Suppressor macrophage treated with lipopolysaccharide for 4 hours (primary cell): ENCODE measurements at places on chromosomes 13 and 19.

- DNase-seq: no peak
These were observed 25.4 kb upstream of the SEMA6B start for GRCh38 chr19:4584670-4585460.

GRCh38 chr13:100828226-100828625 is 153.6 kb upstream of the TMTC4 start:
- DNase-seq: no peak

GRCh38 chr19:33368074-33368864 is 5.2 kb upstream of the CEBPG start:
- peak; percentile 21 for DNase-seq

DNA sequence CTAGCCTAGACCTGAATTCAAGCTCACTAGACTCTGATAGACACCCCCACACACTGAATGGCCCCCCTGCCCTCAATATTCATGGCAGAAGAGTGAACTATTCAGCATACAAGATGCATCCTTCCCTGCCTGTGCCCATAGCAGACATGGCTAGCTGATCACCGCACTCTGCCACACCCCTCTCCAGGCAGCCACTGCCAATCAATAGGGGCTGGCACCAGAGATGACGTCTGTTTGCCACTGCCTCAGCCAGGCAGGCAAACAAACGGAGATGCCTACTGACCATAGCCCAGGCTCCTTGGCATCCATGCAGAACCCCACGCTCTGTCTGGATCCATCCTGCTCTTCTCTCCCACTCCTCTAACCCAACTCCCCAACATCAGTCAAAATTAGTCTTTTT is 13.8 kb upstream of the NPAS1 start:
- no peak for DNase-seq

GRCh38 chr13:44667943-44668342 is 91.8 kb upstream of the TSC22D1 start:
- DNase-seq: peak; percentile 39

- no peak for DNase-seq
These were observed 1.2 kb upstream of the ZNF579 start for GRCh38 chr19:55581823-55582223.

- DNase-seq: no peak
These were observed 31.0 kb upstream of the MBNL2 start for GRCh38 chr13:97191142-97191541.

DNA sequence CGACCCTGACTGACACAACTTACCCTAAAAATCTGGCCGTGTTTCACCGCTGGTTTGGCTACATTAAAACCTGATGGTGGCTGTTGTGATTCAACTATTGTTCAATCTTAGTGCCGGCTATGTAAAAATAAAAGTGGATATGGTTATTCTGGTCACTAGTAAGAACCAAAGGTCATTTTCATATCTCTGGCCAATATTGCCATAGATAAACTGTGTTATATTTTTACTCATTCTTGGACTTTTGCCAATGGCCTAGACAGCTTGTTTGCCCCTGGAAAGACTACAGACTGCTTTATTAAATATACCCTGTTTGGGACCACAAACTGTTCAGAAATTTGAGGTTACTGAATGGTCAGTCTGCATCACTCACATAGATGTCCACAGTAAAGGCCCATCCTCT is 258.5 kb upstream of the KLHL1 start:
- DNase-seq: no peak

DNA sequence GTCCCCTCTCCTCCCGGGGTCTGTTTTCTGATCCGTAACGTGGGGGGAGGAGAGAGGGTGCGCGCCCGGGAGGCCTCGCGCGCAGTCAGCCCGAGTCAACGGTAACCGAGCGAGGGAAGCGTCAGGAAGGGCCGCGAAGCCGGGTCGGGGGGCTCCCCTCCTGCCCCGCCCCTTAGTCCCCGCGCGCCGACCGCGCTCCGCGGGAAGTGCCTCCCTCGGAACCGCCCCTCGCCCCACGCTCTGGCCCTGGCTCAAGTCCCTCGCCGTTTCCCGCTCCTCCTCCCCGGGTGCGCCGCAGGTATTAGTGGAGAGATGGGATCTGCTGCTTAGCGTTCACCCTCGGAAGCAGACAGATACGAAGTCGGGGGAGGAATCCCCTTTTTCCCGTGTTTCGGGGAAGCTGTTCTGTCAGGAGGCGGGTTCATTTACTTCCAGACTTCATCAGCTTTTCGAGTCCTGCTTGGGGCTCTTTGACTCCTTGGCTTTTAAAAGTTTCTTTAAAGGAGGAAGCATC is 770 bp downstream of the HNRNPM start:
- peak; percentile 72 for DNase-seq

- DNase-seq: no peak
These were observed 340.3 kb downstream of the OLFM4 start for GRCh38 chr13:53368948-53369347.

- no peak for DNase-seq
These were observed 108.4 kb downstream of the DLEU7 start for GRCh38 chr13:50735071-50735470.

- no peak for DNase-seq
These were observed 404.4 kb downstream of the SPRY2 start for GRCh38 chr13:79936368-79937136.

DNA sequence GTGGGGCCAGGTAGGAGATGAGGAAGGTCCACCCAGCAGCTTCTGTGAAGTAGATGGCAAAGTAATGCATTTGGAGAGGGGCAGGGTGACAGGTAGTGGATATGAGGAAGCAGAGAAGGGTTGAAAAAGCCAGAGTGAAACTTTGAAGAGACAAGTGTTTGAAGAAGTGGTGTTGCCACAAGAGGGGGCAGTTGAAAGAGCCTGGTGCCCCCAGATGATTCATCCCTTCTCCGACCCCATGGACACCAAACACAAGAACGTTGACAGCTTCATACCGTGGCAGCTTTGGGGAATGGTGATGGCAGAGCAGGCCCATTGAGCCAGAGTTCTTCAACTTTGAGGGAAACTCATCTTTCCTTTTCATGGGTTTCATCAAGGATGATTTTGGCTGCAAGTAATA is 19.9 kb downstream of the IFNL3 start:
- DNase-seq: no peak

DNA sequence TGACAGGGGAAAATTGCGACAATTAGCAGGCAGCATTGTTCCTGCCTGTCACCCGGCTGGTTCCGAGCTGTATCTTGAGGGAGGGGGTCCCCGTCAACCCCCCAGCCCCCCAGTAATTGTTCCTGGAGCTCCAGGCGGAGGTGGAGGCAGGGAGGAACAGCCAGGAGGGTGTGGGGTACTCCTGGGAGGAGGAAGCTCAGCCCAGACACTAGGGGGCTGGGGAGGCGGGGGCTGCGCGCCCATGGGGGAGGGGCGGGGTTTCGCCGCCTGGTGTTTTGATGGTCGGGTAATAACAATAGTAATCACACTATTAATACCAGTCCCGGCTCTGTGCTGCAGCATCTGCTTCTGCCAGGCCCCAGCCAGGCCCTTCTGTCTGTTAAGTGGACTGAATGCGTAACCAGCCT is 8.6 kb downstream of the NPAS1 start:
- no peak for DNase-seq

DNA sequence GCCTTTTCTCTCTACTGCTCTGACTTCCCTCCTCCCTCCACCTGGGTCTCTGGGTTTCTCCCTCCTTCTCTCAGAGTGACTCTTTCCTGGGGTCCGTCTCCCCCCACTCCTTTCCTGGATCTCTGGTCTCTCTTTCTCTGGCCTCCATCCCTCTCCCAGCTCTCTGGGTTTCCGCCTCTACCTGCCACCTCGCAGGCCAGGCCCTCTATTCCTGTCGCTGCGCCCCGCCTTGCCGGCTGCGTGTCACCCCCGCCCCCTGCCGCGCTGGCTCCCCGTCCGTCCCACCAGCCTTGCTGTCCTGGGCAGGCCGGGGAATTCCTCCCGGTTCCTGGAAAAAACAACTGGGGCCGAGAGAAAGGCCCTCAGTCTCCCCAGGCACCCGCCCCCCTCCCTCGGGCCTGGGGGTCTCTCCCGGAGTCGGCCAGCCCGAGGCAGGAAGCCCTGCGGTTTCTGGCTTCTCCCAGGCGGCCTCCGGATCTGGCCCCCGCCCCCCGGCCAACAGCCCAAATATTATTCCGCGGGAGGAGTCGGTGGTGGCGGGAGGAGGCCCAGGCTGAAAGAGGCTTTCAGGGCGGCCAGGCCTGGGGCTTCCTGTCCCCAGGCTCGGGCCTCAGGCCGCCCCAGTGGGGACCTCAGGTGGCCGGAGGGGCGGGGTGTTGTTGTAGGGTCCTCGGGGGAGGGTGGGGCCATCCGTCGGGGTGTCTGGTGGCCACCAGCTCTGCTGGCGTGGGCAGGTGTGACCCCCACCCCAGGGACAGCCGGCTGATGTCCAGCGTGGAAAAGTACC is 9.3 kb downstream of the IRF2BP1 start:
- DNase-seq: no peak
